ENCODE measurements at places on chromosomes 7 and 10.

DNA sequence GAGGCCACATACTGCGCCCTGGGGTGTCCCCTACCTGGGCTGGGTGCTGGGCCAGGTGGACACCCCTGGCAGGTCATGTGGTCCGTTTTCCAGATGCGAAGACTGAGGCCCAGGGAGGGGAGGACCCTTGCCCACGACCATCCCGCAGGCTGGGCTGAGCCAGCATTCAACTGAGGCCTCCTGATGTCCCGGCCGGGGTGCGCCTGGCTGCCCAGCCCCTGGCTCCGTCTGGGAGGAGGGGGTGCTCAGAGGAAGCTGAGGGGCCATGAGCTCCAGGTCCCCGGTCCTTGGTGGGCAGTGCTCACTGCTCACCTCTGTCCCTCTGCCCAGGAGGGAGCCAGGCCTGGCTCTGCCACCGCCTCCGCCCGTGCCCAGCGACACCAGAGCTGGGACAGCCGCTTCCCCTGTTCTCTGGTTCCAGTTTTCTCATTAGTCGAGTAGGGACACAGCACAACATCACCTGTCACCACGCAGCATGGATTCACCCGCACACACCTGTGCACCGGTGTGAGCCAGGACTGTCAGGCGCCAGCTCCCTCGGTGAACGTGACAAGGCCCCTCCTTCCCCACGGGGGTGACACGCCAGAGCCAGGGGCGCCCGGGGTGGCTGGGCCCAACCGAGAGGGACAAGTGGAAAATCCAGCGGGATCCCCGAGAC, 139.7 kb downstream of the ELFN1 start:
- no peak for DNase-seq

DNA sequence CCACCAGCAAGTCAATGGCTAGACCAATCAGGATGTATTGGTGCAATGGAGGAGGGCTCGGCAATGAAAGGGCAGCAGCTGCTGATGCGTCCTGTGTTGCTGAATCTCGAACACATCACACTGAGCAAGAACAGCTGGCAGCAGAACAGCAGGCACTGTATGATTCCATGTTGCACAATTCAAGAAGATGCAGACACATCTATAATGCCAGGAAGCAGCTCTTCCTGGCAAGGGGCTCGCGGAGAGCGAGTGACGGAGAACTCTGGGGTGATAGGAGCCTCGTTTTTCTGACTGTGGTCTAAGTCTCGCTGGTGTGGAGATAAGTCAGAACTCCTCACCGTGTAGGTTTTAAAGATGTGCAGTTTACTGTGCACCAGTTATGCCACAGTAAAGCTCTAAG, 24.8 kb upstream of the PFKP start:
- no peak for DNase-seq

- no peak for DNase-seq
Observed at GRCh38 chr7:7312323-7312722, 130.0 kb downstream of the C1GALT1 start.

DNA sequence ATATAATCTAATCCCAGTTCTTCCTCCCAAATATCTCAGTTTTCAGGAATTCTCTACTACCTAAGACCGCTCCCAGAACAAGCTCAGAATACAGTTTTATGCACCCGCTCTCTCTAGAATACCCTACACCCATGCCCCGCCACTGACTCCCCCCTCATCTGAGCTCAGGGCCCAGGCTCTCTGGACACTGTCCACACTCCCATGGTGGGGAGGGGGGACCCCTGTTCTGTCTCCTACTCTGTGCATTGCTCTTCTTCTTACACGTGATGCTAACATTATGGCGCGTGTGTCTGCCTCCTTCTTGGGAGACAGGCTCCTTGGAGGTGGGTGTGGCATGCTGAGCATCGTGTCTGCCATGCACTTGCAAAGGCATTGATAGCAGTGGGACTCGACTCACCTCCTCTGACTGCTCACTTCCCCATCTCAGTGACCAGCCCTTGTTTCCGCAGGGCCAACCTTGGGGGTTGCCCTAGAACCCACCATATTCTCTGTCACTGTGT, 127.9 kb downstream of the TCERG1L start:
- DNase-seq = no peak

DNA sequence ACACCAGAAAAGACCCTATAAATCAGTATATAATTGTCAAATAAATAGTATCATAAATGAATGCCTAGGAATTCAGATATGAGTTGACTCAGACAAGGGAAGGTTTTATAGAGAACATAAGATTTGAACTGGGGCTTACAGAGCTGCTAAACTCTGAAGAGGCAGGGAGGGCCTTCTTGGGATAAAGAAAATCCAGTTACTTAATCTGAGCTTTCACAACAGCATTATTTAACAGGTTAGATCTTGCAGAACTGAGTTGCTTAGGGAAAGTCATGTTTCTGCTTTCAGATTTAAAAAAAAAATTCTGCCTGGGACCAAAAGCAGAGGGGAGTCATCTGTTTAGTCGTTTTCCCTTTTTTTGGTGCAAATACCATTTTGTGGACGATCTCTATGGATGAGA, 594.8 kb upstream of the FZD8 start:
- no peak for DNase-seq

DNA sequence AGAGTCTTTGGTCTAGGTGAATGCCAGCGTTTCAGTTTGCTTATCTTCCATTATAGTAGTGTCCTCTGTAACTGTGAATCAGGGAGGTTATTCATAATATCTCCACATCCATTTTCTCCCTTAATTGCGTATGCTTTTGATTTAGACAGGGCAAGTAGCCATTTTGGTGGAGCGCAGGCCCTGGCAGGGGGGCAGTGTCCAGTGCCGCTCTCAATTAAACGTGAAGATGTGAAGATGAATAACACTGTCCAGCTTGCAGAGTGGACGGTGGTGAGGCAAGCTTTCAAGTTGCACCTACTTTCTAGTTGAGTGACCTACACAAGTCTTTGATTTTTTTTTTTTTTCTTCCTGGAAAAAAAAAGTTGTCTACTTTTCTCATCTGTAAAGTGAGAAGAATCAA, 4.5 kb downstream of the TSPAN14 start:
- DNase-seq = no peak

DNA sequence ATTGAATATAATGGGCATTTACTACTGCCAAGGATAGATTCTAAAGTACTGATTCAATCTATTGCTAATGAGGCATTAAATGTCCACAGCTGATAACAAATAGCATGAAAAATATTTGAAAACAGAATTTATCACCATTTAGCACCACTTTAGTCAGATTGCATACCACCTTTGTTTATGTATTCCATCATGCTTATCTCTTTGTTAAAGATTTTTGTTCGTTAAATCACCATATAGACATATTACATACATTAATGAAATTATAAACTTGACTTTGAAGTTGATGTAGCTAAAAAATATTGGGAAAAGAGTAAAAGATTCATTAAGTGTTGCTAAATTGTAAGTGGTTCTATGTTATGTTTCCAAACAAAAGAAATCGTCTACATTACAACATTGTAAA, 252.8 kb upstream of the LRRTM3 start:
- DNase-seq = no peak

GRCh38 chr10:125010362-125010761, 68.4 kb downstream of the ZRANB1 start:
- no peak for DNase-seq

DNA sequence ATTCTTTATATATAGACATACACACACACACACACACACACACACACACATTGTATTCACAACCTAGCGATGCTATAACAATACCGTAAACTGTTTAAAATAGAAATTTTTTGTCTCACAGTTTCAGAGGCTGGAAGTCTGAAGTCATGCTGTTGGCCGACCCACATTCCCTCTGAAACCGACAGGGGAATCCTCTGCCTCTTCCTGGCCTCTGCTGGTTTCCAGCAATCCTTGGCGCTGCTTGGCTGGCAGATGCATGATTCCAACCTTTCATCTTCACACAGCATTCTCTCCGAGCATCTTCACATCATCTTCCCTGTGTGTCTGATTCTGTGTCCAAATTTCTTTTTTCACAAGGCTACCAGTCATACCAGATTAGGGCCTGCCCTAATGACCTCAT, 94.8 kb downstream of the CCDC71L start:
- DNase-seq = no peak

GRCh38 chr10:70048030-70048723, 4.5 kb upstream of the MACROH2A2 start:
- DNase-seq = no peak

DNA sequence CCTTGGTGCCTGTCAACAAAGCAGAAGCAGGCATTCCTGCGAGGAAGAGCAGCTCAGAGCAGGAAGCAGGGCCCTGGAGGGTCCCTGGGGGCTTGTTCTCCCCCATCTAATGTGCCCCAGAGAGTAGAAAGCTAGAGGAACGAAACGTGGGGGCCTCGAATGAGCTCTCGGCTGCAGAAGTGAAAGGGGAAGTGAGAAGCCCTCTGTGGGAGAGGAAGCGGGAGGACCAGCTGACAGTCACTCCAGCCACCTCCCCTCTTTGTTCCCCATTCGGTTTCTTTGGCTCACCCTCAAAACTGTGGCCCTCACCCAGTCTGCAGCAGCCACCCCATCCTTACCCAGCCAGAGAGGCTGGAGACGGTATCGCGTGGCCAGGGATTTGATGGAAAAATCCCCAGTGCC, 25.0 kb downstream of the C10orf105 start:
- peak; percentile 16 for DNase-seq

All from activated CD4-positive, alpha-beta T cell treated with anti-CD3 and anti-CD28 coated beads for 4 hours (primary cell).